Fibroblast of skin of left biceps (primary cell): ENCODE measurements at places on chromosomes 12 and 14.
A peak's percentile ranks its signal among the peaks of the same experiment; 100 is the strongest.

- DNase-seq: no peak
Measured at GRCh38 chr12:121975021-121975420, 46.7 kb upstream of the BCL7A start.

GRCh38 chr12:27095346-27095745 lies 13.0 kb upstream of the C12orf71 start:
- no peak for DNase-seq

GRCh38 chr12:3920351-3921150 lies 47.4 kb upstream of the PARP11 start:
- no peak for DNase-seq

DNA sequence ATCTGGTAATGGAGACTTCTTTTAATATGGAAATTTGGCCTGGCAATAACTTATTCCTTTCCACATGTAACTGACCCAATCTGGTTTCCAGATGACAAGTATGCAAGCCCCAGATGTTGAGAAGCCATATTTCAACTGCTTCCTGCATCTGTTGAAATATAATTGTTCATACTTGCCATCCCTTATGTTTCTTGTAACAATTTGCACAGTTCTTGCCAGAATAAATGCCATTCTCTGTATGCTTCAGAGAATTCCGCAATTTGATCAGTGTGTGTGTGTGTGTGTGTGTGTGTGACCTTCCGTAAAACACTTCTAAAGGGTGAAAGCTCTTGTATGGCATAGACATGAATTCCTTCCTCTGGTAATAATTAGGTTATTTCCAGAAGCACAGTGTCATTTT lies 1.8 kb upstream of the CLEC2A start:
- peak; percentile 62 for DNase-seq

DNA sequence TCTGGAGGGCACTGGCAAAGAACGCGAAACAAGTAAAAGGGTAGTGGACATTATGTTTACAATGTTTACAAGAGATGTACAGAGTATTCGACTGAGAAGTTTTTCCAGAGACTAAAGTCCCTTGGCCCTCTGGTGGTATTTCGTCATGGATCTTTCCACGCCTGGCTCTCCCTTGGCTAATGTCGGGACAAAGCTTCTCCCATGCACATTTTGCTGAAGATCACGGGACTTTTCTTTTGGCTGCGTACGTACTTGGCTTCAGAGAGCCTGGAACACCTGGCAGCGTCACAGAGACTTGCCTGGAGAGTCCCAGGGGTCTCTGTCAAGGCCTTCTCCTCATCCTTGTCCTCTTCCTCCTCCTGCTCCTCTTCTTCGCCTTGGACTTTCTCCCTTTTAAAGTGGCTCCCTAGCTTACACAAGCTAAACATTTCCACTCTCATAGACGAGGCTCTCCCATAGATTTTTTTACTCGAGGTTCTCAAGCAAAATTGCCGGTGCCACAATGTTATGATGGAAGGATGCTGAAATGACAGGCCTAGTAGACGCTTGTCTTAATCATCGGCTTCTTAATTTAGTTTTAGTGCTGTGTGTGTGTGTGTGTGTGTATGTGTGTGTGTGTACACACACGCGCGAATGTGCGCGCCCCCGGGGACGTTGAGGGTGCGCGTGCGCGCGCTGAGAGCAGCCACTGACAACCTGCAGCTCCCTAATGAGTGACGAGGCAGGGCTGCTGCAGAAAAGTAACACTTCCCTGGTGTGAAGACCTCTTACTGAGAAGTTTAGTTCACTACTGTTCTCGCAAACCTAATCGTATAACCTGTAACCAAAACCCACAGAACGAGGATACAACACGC lies 4.9 kb upstream of the FOXG1 start:
- DNase-seq: no peak

DNA sequence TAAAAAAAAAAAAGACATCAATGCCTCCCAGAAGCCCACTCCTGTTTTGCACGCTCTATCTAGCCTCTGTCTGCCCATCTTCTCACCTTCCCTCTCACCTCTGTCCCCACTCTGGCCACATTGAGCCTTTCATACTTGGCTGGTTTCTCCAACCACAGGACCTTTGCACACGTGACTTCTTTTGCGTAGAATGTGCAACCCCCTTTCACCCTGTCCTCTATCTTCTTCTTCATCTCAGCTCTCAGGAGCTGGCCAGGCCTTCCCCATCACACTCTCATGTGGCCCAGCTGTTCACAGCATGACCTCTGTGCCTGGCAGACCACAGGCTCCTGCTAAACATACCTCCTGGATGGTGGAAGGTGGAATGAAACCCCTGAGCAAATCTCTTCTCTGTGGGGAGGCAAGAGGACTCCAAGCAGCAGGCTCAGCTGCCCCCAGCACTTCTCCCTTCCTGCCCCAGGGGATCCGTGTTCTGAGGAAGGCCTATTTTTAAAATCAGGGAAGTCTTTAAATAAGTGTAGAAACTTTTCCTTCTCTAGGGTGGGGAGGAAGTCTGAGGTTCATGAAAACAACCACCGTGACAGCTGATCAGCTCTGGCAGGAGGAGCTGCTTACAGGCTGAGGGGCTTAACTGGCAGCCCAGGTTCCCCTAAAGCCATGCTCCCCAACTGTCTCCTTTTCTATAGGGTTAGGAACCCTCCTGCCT lies 11.6 kb downstream of the HVCN1 start:
- DNase-seq: no peak

DNA sequence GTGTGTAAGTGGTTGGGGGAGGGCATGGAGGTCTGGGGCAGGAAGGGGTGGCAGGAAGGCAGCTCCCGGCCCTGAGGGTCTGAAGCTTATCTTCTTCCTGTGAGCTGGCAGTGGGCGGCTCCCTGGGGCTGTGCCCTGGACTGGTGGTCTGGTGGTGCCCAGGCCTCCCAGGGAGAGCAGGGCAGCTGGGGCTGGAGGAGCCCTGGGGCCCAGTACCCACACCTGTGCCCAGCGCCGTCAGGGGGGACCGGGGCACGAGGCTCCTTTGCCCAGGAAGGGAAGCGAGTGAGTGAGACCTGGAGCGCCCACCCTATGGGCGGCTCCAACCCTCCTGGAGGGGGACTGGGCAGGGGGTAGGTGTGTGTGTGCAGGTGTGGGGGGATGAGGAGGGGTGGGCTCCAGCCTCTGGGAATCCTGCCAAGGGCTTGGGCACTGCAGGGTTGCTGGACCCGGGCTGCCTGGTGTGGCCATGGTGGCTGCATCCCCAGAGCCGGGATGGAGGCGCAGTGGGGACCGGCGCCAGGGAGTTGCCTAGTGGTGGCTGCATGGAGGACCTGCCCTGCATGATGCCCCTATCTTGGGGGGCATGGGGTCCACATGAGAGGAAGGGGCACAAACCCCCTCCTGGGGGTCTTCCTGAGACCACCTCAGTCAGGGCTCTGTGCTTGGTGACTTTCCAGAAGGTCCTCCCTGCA lies 353.6 kb downstream of the TMEM121 start:
- no peak for DNase-seq

DNA sequence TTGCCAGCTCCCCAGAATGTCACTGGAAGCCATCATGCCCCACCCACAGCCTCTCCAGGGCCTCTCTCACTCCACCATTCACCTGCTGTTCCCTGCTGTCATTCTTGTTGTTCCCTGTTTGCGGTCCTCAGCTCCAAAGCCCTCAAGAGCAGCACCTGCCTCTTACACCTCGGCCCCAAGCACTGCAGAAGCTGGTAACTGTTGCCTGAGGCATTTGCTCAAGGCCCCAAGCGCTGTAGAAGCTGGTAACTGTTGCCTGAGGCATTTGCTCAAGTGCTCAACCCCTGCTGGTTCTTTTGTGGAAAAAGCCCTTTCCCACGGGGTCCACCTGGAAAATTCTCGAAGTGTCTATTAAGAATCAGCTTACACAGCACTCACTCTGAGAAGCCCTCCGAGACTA lies 78.0 kb downstream of the ARL6IP4 start:
- DNase-seq: no peak

DNA sequence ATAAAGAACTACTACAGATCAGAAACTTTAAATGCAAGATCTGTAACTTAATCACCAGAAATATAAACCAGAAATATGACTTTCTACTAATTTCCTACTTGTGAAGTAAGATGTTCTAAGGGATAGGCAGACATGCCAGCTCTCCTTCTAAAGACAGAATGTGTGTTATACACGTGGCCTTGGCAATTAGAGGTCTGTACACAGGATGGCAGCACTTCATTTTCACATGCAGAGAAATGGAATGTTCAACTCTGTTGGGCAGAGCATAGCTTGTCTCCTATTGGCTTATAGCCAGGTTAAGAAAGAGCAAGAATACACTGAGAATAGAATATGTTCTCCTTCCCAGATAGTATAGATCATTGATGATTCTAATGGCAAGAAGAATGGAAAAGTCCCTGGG lies 403.8 kb downstream of the DAD1 start:
- no peak for DNase-seq

GRCh38 chr14:21860172-21860571 lies 186.6 kb upstream of the OR4E1 start:
- no peak for DNase-seq

- DNase-seq: no peak
Measured at GRCh38 chr12:19764408-19764807, 325.1 kb downstream of the AEBP2 start.

GRCh38 chr14:34502545-34503225 lies 36.8 kb downstream of the EAPP start:
- DNase-seq: peak; percentile 24

GRCh38 chr12:72295744-72296143 lies 23.6 kb downstream of the TRHDE start:
- no peak for DNase-seq

DNA sequence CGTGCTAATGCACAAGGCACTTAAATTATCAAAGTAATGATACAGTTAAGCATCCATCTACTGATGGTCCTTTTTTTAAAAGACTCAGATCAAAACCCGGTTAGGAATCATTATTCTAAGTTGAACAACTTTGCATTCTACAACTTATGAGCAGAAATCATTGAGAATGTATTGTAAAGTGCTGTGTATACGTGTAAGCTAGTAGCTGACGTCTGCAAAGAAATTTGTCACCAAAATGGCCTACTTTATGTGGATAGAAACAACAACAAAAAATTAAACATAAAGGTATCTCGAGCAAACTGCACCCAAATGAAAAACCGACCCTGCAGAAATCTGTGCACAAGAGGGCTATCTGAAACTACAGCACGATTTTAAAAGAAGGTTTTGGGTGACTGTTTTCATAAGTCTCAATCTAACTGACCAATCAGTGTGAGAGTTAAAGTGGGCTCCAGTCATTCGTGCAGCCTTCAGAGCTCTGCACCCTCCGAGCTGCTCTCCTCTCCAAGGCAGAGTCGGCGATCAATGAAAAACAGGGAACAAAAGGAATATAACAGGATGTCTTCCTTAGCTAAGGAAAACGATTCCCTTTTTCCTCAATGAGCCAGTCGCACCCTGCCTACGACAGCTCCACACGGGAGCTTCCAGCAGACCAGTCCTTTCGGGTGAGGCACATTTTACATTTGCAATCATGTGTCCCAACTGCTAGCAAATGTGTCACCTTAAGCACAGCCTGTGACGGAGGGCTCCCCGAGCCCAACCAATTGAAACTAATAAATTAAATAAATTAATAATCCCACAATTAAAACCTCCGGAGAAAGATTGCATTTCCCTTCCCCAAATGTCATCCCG lies 200.7 kb upstream of the FOXN3 start:
- DNase-seq: no peak

- DNase-seq: no peak
Measured at GRCh38 chr12:114866331-114866730, 182.4 kb upstream of the TBX3 start.

DNA sequence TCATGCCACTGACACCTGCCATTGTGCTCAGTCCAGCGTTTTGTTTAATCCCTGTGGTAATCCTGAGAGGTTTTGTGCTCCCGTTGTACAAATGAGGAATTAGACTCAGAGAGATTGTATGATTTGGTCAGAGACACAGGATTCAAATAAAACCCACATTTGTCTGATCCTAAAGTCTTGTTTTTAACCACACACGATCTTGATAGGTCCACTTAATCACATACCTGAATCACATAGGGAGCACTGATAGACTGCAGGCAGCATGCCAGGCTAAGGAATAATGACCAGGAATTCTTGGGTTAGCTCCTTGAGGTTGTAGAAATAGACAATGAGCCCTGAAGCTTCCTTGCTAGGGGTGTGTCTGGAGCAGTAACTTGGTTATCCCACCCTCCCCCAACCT lies 202.6 kb upstream of the RGS6 start:
- DNase-seq: no peak

GRCh38 chr12:65598688-65599087 lies 225.6 kb upstream of the HMGA2 start:
- DNase-seq: no peak

DNA sequence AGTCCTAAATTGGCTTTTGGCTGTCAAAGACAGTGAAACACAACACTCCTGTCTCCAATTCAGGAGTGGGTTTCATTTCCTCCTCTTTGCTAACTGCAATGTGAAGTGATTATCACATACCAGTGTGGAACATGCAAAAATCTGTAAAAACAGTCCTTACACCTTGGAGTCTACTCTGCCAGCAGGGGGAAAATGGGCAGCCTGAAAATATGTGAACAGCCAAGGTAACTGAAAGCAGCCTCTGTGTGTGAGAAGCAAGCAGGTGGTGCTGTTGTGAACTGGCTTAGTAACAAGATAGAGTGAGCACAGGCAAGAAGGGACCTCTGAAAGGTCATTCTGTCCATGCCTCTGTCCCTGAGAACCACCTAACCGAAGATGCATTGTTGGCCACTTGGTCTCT lies 6.0 kb downstream of the PRMT8 start:
- DNase-seq: no peak

DNA sequence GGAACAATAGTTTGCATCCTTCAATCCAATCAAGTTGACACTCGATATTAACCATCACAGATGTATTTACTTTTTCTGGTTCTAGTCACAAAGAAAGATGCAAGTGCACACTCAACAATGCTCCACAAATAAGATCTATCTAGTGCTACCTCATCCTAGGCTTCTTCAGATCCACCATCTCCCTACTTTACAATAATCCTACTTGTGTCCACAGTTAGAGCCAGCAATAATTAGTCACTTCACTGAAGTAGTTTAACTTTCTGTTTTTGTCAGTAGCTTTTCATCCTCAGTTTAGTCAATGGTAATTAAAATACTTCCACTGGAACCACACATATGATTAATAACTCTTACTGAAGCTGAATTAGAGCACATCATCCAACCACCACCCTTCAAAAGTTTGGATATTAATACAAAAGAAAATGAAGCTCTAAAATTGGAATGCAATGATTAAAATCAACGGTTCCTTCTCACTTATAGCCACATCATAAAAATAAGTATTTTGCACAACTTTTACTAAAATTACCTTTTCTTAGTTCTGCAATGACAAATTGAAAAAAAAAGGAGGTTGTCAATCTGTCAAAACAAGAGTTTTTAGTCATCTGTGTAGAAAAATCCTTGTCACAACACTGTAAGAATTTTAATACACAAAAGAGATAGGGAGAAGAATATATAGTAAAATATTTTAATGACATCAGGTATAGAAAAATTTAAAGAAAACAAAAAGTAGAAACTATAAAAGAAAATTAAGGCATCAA lies 28.2 kb upstream of the SNRPF start:
- no peak for DNase-seq

DNA sequence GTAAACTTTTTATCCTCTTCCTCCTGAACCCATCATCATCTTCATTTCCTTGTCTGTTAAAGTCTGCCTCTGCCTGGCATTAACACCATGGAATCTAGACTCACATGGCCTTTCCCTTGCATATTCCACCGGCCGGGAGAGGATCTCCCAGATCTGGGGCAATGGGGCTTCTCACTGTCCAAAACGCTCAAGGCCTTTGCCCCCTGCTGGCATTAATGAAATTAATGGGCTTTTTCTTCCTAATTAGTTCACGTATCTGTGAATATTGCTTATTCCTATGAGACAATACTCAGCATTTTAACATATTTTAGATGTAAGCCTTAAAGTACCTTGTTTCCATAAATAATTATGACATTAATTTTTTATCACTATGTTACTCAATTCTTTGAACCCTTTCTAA lies 42.9 kb upstream of the CAPRIN2 start:
- no peak for DNase-seq
